ENCODE measurements at places on chromosomes 13 and 19.
A peak's percentile ranks its signal among the peaks of the same experiment; 100 is the strongest.

- no peak for DNase-seq
Observed at GRCh38 chr13:24606486-24607170, 73.6 kb upstream of the ATP12A start.

DNA sequence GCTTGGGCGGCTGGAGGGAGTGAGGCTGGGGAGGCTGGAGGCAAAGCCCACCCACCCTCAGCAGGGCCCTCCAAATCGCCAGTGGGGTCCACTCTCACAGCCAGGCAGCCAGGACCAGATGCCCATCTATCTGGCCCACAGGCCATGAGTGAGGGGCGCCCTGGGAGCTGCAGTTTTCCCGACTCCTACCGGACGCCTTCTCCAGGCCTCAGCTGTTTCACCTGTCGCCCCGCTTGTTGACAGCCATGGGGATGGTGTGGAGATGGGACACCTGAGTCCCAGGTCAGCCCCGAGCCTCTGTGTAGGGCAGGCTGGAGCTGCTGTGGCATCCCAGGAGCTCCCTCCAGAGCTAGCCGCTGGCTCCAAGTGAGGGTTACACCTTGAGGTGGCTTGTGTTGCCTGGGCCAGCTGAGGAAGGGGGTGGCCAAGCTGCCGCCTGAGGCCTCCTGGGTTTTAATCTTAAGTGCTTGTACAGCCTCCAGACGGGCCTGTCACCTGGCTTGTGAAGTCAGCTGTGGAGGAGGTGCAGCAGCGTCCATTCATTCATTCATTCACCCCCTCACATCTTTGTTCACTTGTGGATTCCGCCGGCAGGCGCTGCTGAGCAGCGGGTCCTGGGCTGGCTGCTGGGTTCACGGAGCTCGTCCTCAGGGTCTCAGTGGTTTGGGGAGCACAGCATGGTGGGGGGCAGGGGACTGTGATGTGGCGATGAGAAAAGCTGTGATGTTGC is 52.0 kb downstream of the COMP start:
- DNase-seq, result no peak

DNA sequence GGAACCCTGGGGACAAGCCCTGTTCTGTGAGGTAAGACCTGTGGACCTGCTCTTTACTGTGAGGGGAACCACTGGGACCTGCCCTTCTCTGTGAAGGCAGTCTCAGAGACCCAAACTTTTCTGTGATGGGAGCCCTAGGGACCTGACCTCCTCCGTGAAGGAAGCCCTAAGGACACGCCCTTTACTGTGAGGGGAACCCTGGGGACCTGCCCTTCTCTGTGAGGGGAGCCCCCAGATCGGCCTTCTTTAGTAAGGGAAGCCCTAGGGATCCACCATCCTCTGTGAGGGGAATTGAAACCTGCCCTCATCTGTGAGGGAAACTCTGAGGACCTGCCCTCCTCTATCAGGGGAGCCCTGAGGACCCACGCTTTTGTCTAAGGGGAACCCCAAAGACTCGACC is 343.5 kb downstream of the UQCRFS1 start:
- DNase-seq, result no peak

- peak; percentile 40 for DNase-seq
Observed at GRCh38 chr13:29161676-29162075, 341.5 kb downstream of the MTUS2 start.

DNA sequence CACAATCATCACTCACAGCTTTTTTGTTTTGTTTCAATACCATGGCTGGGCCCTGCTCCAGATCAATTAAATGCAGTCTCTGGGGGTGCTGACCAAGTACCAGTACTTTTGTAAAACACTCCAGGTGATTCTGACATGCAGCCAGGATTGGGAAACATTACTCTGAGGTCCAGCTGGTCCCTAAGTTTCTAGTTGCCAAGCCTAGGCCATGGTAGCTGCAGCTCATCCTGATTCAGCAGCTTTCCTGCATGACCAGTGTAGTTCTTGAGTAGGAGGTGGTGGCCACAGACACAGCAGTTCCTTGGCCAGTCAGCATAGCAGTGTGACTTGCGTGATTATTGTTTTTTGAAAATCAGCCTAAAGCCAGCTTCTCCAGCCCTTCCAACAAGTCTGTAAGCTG is 859.1 kb downstream of the DIAPH3 start:
- no peak for DNase-seq

GRCh38 chr13:31805841-31806240 is 66.5 kb downstream of the RXFP2 start:
- no peak for DNase-seq

DNA sequence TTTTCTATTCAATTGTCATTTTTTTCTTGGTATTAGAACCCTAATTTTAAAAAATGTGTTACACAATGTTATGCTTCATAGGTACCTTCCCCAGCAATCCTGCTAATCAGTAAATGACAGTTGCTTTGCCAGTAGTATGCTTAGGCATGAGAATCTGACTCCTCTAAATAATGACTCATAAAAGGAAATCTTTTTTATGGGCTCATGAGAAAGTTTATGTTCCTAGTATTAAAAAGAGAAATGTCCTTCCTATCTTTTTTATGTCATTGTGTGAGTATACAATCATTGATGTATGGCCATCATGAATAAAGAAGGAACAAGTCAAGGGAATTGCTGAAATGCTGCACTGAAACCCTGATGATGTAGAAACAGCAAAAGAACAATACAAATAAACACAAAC is 1237.7 kb upstream of the PCDH20 start:
- no peak for DNase-seq

DNA sequence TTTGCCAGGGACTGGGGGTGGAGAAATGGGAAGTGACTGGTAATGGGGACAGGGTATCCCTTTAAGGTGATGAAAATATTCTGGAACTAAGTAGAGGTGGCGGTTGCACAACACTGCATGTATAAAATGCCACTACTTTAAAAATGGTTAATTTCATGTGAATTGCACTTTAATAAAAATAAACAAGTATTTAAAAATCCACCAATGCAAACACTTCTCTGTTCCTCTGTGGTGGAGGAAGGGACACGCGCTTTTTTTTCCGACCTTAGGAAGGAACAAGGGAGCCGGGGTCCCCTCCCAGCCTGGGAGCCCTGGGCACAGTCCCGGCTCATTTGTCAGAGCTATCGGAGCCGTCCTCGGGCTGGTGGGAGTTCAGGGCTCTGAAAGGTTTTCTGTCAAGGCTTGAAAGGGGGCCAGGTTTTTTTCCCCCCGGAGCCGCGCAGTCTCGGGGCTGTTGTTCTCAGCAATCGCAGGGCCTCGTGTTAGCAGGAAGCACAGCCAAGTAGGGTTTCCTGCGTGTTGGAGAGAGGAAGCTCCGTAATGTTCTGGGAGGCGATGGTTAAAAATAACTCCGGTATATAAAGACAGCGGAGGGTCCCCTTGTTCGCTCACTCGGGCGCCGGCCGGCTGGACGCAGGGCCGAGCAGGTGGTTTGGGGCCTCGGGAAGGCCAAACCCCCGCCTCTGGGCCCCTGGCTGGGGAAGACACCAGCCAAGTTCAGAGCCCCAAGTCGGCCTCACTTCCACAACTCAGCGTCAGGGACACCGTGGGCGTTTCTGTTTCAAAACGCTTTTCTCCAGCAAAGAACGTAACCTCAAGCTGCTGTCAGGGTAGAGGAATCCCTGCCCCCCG is 41.2 kb upstream of the KLF2 start:
- DNase-seq, result peak; percentile 16

DNA sequence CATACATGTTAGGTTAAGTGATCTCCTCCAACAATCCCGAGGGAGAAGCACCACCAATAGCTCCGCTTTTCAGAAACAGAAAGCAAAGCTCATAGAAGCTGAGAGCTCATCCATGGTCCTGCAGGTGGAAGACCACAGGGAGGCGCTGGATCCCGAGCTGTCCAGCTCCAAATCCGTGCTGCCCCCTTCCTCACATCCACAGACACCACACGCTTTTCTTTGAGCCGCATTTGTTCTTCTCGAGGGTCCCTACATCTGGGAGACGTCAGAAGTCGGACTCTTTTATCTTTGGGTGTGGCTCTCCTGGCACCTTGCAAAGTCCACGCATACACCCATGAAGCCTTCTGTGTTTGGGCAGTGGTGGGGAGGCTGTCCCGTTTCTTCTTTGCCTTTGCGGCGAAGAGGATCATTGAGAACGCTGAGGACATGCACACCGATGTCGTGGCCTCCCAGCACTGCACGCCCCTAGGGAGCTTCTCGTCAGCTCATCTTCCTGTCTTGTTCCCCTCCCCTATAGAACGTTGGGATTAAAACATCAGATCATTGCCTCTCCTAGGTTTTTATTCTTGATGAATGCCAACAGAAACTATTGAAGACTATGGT is 184.8 kb downstream of the TEX29 start:
- DNase-seq, result peak; percentile 24

- DNase-seq, result no peak
Observed at GRCh38 chr19:17484520-17485185, 14.3 kb downstream of the SLC27A1 start.

GRCh38 chr19:28542394-28543243 is 670.3 kb downstream of the UQCRFS1 start:
- no peak for DNase-seq

DNA sequence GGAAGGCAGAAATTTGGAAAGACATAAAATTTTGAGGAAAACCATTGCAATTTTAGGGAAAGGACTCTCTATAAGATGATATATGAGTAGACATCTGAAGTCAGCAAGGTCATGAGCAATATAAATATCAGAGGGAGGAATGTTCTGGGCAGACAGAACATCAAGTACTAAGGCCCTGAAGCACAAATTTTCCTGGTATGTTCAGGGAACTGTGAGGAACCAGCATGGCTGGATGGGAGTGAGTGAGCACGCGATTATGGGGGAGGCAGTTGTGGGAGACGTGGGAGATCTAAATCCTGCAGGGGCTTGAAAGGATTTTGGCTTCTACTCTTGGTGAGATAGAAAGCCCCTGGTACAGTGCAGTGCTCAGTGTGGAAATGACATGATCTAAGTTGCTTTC is 112.0 kb downstream of the TBC1D4 start:
- no peak for DNase-seq

- DNase-seq, result no peak
Observed at GRCh38 chr13:79457948-79458347, 23.0 kb upstream of the NDFIP2 start.

DNA sequence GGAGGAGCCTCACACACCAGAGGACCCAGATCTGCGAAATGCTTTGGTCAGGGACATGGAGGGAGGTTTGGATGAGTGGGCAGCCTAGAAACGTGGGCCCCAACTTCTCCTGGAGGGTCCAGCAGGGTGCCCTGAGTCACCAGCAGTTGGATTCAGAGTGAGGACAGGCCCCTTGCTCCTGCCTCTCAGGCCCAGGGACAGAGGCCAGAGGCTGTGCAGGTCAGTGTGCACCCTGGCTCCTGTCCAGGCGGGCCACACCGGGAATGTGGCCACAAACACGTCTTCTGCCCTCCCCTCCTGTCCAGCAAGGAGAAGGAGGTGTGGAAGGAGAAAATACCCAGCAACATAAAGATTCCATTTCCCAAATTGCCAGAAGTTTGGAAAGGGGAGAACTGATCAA is 19.4 kb downstream of the IRS2 start:
- DNase-seq, result no peak

DNA sequence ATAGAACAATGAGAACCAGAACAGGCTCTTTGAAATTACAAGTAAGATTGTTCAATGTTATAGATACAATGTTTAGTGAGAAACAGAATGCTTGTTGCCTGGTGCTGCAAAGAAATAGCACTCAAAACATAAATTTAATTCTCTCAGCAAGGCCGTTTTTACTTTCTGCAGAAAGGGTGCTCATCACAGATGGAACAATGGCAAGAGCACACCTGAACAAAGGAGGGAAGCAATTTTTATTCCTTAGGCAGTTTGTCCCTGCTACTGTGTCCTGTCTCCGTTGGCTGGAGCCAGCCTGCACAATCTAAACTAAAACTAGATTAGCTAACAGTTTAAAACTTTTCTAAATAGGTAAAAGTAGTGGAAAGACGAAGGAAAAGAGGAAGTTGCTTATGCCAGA is 10.4 kb upstream of the ZNF8 start:
- no peak for DNase-seq

DNA sequence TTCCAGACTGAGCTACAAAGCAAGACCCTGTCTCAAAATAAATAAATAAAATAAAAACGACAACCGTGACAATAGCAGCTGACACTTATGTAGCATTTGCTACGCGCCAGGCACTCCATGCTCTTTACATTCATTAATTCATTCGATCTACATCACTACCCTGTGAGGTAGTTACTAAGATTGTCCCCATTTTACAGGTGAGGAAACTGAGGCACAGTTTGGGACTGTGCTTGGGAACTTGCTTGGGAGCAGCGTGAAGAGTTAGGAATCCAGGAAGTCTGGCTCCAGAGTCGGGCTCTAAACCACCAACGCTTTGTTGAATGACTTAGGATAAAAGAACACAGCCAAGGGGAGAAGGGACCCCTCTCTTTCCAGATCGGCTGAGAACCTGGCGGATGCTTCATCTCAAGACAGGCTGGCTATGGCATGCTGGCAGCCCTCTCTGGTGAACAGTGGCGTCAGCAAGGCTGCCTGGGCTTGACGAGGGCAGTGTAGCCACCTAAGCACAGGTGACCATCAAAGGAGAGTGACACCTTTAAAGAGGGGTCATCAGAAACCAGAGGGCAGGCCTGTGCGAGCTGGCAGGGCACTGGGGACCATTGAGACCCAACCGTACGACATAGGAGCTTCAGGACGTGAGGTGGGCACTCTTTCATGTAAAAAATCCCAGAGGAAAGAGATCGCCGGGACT is 591 bp downstream of the DOHH start:
- no peak for DNase-seq

- DNase-seq, result no peak
Observed at GRCh38 chr13:70849222-70849621, 741.0 kb upstream of the KLHL1 start.

DNA sequence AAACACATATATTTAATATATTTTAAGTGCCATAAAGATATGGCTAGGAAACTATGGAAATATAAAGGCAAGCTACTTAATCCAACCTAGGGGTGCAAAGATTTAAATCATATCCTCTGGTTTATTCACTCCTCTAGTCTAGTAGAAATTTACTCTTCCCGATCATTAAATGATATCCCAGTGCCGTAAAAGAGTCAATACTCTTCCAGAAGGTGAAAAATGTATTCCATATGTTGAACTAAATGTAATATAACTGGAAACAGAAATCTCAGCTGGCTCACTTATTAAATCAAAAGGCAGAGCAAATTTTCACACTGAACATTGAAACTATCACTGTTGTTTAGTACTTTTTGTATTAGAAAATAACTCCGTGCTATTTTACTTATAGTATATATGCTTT is 11.1 kb downstream of the MAB21L1 start:
- DNase-seq, result no peak

GRCh38 chr13:30570691-30571090 is 47.0 kb upstream of the USPL1 start:
- no peak for DNase-seq

All from dorsolateral prefrontal cortex (tissue), 122 donors.